Fibroblast of skin of abdomen (primary cell): ENCODE measurements at places on chromosomes 1 and 21.

GRCh38 chr1:30323841-30324240 lies 399.5 kb downstream of the MATN1 start:
- DNase-seq: no peak

DNA sequence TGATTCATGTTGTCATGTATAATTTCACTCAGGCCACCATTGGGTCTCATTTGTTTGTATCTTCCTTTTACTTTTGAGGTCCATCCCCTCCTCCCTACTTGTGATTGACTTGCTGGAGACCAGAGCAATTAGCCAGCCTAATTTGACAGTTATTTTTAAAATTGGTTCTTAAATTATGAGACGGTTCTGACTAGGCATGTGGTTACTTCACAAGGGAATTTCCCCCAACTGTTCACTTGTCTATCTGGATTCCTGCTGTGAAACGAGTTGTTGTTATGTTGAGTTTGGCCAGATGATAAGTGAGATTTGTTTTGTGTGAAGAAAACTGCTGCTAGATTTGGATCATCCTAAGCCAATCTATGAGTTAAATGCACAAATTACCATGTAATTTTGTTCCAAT lies 359.1 kb downstream of the BARHL2 start:
- no peak for DNase-seq

DNA sequence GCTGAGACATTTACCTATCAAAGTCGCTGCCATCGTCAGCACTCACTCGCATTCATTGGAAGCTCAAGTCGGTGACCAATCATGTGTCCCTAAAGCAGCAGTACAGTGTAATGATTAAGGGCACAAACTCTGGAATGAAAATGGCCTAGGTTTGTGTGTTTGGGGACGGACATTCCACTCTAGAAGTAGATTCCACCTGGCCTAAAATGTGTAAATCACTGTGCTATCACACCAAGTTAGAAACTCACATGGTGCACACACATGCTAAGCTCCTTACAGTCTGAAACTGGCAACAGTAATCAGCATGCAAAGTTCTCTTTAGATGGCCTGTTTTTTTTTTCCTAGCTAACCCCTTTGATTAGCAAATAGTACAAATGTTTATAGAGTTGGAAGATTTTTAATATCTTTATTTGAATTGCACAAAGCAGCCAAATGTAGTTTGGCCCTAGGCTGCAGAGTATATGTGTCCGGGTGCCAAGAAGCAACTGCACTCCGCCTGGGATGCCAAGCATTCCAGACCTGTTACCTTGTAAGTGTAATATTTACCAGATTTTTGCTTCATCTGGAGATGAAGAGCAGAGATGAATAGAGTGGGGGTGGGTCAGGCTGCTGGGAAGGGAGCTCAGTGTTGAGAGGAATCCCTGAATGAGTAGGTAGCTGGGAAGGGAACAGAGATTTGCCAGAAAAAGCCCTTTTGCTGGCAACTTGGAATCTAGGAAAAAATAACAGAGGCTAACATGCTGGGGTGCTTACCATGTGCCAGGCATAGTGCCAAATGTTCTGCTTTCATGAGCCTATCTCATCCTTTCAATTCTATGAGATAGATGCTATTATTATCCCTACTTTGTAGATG lies 35.2 kb downstream of the TGFB2 start:
- DNase-seq: peak; percentile 91

DNA sequence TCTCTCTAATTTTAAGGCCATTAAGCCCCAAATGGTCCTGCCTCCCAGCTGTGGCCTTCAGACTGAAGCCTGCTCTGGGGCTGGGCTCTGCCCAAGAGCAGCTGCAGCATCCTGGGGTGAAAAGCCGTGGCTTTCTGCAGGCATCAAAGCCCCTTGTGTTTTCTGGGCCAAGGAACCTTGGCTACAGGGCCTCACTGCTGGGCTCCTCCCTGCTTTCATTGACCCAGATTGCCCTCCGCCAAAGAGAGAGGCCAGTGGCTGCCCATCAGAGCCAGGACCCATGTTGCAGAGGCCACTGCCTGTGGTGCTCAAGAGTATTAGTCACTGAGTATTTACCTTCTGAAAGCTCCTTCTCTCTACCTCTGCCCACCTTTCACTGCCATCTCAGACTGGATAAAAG lies 1.6 kb downstream of the ZNF648 start:
- no peak for DNase-seq

DNA sequence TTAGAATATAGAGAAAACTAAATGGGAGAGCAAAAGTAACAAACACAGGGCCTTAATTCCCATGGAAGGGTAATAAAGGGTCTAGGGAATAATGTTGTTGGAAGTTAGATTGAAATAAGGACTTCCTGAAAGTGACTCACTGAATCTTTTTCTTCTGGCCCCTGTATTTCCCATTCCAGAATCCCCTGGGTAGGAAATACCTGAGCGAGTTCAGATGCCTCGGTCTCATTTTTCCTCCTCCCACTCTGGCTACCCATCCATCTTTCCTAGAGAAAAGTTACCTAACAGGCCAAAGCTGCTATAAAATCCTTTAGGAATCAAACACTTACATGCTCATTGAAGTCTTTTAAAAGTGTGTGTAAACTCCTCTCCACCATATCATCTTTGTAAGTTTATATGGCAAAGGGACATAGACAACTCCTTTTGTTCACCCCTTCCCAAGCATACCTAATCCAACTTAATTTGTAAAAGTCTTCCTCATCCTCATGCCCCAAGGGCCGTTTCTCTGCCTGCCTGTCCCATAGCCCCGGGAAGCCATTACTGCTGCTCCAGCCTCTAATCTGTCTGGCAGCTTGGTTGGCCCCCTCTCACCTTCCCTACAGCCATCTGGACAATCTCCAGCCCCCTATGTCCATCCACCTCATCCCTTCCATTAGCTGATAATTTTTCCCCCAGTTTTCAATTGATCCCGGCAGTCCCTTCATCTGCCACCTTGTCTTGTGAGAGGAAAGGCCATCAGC lies 3.3 kb upstream of the MEF2D start:
- DNase-seq: peak; percentile 23
